HAP-1 (cell line): ENCODE measurements at places on chromosomes 13 and 19.

DNA sequence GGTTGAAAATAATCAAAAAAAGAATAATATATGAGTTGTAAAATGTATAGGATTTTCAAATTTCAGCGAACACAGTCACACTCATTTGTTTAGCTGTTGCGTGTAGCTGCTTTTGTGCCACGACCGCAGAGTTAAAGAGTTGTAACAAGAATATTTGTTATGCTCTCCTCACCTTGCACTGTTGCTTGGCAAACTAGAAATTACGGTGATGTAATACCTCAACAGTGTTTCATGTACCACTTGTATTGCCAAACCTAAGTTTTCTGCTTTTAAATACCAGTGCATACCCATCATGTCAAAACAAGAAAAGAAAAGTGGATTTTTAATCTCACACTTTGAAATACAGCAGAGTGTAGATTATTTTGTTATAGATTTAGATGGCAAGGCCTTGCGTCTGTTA lies 201.1 kb downstream of the NBEA start:
- no peak for DNase-seq

DNA sequence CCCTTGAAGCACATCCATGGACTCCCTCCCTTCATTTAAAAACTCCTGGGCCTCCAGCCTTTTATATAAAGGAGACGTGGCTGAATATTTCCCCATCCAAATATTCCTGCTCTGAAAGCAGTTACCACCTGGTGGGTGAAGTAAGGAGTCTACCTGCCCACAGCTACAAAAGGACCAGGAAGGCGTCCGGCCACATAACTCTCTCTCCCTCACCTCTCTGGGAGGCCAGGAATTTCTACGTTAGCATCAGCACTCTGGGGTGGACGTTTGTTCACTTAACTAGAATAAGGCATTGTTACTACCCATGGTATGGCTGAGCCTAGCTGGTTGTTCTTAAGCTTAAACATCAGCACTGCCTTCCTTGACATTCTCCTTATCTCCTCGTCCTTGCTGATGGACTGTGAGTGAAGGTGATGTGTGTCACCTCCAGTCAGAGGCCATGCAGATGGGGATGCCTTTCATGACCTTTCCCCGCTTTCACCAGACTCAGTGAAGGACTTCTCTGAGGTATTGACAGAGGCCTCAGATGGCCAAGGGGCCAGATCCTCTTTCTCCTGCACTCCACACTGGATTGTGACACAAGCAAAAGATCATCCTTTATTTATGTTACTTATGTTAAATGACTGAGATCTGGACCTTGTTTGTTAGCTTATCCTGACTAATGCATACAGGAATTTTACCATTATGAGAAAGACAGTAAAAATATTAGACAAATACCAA lies 22.2 kb upstream of the KPNA3 start:
- no peak for DNase-seq

DNA sequence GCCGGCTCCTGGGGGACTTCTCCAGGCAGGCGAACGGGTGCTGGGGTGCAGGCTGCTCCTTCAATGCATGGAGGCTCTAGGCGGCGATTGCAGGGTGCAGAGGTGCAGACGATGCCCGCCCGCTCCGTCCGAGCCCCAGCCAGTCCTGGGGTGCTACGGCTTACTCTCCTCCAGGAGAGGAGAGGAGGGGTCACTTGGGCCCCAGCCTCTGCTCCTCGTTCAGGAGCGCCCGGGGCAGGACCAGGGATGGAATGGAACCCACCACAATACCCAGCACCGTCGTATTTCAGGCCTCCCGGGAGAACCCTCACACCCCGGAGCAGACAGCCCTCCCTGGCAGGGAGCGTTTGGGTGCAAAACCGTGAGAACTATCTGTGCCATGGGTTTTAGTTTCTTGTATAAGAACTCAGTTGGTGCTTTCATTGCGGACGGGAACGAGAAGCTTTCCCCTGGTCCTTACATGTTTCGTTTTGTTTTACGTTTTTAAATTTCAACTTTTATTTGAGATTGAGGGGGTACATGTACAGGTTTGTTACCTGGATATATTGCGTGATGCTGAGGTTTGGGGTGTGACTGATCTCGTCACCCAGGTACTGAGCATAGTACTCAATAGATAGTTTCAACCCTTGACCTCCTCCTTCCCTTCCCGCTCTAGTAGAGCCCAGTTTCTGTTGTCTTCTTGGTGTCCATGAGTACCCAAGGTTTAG lies 46.8 kb downstream of the ARHGEF18 start:
- DNase-seq, result no peak

- no peak for DNase-seq
These were observed 16.8 kb upstream of the COMP start for GRCh38 chr19:18807861-18808331.

DNA sequence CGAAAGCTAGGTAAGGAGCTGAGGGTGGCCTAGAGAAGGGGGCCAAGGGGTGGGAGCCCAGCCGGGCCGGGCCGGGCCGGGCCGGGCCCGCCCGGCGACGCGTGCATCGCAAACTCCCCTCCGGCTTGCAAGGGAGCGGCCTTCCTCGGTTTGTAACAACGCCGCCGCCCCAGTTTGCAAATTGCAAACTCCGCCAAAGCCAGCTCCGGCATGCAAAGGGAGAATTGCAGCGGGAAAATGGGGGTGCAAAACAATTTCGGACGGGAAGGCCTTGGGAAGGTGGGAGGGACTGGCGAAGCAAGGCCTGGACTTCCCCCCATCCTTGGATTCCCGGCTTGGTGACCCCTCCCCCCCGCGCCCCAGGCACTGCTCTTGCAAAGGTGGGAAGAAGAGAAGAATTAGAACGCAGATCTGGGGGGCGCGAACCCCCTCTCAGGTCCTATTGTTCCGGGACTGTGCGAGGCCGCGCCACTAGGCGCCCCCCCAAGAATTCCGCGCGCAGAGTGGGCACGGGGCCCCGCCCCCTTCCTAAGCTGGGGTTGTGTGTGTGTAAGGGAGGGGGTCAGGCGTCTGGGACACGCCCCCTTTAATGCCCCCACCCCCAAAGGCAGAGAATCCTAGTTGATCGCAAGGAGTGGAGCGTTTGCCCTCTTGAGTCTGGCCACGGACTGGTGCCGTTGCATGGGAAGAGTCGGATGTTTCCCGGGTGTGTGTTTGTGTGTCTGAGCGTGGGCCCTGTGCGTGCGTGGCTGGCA lies 926 bp downstream of the PRR12 start:
- peak; percentile 41 for DNase-seq

DNA sequence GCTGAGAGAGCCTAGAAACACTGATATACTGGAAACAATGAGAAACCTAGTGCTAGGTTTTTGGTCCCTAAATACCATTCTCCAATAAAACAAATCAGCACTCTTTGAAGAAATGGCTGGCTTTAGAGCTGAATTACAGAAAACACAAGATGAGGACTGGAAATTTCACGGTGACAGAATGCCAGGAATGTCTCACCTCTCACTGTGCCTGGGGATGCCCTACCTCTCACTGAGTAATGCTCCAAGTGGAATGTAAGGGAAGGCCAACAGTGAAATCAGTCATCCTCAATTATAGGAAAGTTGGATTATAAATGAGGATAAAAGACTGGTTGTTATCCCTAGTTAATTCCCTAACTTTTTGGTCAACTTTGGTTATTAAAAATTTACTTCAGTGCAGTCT lies 259.0 kb downstream of the NALCN start:
- no peak for DNase-seq

DNA sequence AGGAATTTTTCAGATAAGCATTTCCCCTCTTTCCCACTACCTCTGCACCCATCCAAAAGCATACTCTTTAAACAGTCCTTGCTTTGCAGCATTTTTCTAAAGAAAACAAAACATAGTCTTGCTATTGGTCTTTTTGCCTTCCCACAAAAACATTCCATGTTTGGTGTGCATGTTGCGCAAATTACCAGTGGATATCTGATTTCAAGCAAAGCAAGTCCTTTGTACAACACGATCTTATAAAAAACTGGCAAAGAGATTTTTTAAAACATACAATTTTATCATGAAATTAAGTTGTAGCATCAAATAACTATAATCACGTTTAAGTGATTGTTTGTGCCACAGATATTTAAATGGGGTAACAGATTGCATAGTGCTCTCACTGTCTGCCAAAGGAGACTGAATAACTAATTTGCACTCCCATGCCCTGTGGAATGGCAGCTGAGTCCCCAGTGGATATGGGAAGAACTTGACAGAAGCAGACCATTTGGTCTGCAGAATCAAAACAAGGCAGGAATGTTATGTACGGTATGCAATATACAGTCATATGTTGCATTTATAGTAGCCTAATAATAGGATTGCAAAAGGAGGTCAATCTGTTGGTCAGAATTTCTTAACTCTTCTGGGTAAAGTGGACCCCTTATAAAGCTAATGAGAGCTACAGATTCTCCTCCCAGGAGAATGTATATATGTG lies 285.7 kb downstream of the TBC1D4 start:
- no peak for DNase-seq

DNA sequence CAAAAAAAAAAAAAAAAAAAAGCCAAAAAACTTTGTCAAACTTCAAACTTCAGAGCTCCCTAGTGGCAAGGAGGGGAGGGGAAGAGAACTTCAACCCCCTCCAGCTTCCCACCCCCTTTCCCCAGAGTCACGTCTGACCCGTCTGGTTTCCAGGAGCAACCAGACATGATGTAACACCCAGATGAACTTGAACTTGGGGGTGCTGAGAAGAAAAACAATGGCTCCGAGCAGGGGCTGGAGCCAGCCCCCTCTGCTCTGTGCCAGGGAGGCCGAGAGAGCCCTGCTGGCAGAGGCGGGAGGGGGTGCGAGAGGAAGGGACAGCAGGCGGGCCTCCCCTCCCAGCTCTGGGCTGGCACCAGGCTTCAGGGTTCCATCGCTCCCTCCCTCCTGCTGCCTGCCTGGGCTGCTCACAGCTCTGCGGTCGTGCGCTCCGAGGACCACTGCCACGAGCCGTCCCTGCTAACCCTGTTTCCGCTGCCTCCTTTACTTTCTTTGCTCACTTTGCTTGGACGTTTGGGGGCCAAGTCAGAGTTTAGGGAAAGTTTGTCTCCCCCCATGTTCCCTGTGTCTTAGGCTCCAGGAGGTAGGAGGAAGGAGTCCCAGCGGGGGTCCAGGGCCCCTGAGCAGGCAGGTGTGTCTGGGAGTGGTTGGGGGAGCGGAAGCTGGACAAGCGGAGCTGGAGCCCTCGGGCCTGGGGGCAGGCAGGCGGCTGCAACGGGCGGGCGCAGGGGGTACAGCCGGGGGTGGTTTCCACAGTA lies 11.1 kb downstream of the LYL1 start:
- no peak for DNase-seq

GRCh38 chr19:35231956-35232645 lies 3.6 kb upstream of the FAM187B start:
- no peak for DNase-seq

DNA sequence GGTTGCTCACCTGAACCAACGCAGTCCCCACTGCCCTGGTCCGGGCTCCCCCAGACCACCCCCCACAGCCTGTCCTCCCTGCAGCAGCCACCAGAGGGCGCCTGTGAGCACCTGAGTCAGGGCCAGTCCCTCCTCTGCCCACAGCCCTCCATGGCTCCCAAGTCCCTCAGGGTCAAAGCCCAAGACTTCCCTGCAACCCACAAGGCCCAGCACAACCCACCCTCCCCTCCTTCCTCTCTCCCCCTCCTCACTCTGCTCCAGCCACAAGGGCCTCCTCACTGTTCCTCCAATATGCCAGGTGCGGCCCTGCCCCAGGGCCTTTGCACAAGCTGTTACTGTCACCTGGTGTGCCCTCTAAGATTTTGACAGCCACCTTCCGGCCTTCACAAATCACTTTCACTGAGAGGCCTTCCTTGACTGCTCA lies 10.9 kb downstream of the GNA15 start:
- DNase-seq, result peak; percentile 81

- no peak for DNase-seq
These were observed 171.0 kb upstream of the TSC22D1 start for GRCh38 chr13:44747179-44747578.

DNA sequence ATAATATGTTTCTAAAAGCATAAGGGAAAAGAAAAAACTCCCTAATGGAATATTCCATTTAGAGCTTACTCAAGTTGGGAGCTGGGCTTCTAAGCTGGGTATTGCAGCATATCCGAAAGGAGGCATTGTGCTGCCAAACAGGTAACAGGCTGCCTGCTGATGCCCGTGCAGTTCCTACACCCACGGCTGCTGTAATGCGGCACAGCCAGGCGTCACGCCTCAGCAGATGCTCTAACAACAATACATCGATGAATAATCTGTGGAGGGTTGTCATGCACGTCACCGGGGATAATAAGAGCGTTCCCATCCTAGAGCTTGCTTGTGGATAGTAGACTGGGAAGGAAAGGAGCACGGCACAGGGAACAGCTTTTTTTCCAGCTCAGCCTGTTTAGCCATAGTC lies 1582.1 kb upstream of the SLC10A2 start:
- no peak for DNase-seq

GRCh38 chr13:72852207-72852606 lies 70.3 kb downstream of the PIBF1 start:
- DNase-seq, result no peak

DNA sequence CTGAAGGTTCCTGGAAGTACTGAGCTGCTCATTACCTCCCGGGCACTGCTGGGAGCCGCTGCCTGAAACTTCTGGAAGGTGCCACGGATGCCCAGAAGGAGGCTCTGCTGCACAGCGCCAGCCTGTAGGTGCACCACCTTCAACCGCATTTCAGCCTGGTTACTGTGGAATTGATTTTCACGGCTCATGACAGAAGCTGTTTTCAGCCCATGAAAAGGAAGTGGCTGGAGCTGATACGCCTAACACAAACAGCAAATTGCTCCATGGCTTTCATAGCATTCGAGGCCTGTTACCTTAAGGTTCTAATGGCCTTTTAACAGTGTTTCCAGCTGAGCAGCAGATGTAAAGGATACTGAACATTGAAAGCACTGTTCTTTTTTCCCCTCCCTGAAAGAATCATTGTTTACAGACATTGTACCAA lies 22.0 kb downstream of the GPC6 start:
- peak; percentile 53 for DNase-seq

DNA sequence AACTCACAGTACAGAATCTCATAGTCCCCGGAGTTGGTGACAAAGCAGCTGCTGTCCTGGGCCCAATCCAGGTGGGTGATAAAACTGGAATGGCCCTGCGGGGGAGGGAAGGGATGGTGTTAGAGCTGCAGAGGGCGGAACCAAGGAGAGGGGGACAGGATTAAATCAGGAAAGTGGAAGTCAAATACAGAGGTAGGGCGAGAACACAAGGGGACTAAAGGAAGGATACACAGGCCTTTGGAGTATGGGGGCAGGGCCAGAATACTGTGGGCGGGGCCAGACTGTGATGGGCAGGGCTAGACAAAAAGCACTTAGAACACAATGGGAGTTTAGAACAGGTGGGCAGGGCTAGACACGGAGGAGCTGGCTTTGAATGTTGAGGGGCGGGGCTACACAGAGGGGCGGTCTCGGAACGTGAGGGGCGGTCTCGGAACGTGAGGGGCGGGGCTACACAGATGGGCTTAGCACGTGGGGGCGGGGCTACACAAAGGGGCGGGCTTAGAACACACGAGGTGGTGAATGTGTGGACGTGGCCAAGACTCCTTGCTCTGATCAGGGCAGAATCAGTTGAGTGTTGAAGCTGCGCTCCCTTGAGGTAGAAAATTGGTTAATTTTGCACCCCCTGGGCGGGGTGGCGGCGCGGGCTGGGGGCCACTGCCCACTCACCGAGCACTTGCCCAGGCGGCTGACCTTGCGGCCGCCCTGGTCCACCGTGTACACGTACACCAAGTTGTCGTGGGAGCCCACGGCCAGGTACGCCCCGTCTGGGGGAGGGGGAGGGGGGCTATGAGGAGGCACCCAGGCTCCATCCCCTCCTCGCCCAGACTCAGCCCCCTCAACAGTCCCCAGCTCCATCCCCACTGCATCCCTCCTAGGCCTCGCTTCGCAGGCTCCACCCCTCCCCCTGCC lies 14.0 kb upstream of the GPR4 start:
- DNase-seq, result peak; percentile 90
